Naive B cell (primary cell): ENCODE measurements at places on chromosomes 7 and 10. TPM values are rescaled to one million over a fixed set of nuclear protein-coding genes. Genes with fewer than 3 reads are reported as not detected.

DNA sequence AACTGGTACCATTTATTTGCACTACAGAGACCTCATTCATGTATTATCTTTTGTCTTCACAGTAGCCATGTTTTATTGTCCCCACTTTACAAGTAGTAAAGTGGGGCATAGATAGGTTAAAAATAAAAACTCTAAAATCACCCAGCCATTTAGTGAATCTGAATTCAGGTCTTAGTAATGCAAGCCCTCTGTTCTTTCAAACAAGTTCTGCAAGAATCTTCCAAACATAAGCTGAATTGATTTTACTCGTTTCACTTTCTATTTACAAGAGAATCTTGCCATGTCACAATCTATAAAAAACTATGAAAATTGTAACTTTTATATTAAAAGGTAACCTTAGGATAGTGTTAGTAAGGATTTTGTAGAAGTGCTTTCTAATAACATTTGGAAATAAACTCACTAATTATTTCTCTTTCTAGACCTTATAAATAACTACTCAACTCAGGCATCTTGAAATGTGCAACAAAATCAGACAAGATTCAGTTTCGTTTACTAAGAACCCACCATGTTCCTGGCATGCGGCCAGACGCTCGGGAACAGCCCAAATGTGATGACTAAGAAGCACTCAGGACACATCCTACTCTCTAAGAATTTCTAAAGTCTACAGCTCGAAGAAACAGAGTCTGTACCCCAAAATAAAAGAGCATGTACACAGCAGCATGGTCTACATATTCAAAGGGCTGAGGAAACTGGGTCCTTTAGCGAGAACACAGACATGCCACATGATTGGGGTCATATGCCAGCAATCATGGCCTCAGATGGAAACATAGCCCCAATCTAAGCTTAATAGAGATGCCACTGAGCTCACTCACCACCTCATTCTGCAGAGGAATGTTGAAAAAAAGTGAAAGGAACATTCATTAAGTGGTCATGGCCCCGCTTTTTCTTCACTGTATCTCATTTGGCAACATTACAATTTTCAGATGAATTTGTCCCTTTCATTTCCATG lies 167.6 kb downstream of the AMPH start:
- peak; percentile 4 for DNase-seq

DNA sequence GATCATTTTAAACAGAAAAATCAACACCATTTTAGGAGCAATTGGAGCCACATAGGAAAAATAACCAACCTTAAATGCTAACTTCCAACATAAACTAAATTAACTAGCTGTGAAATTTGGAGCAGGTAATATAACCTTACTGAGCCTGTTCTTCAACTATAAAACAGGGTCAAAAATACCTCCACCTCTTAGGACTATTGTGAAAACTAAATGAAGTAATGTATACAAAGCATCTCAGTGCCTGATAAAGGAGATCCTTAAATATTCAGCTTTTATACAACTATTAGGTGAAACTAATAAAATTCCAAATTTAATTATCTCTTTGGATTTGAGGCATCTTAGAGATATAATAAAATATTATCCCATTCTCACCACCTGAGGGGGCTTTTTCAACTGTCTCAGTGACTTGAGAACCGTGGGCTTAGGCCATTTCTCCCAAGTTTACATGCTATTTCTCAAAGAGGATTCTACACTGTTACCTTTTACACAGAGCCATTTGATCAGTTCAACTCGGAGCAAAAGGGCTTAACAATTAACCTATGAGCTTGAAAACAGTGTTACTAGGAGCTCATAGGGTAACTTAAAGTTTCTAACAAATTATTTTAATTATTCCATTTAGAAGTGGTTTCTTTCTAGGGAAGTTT lies 165.0 kb upstream of the ASAH2 start:
- DNase-seq = no peak

DNA sequence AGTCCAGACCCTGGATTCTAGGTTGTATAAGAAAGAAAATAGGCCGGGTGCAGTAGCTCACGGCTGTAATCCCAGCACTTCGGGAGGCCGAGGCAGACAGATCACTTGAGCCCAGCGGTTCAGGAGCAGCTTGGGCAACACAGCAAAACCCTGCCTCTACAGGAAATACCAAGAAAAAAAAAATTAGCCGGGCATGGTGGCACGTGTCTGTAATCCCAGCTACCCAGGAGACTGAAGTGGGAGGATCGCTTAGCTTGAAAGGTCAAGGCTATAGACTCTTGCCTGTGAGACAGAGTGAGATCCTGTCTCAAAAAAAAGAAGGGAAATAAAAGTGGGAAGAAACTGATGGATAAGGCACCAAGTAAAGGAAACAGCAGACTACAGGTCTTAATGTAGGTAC lies 287.9 kb upstream of the KLF14 start:
- no peak for DNase-seq

DNA sequence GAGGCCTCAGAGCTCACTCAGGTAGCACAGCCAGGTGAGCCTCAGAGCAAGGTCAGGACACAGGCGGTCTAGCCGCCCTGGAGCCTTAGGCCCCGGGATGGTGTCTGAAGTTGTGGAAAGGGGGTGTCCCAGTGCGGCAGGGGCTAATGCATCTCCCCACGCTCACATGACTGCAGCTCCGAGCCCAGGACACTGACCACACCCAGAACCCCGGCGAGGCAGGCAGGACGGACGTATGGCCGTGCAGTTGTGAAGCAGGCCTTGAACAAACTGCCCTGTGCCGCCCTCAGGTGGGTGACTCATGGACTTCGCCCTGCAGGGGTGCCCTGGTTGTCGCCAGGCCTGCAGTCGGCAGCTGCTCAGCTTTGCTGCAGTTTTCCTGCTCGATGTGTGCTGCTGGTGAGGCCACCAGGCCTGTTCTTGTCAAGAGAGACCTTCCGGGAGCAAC lies 5.0 kb upstream of the PRKAR1B start:
- DNase-seq = no peak

DNA sequence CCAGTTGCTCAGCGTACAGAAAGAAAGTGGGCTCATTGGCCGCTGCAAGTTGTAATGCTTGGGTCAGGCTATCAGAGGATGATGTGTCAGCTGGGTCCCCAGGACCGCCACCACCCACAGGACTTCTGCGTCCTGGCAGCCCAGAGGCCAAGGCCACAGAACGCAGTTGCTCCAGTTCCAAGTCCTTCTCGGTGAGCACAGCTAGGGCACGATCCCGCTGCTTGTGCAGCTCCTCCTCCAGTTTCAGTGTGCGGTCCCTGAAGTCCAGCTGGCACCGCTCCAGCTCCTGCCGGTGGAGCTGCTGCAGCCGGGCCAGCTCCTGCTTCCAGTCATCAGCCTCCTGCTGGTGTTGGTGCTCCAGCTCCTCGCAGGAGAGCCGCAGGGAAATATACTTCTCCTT lies 3.0 kb downstream of the GCC1 start:
- no peak for DNase-seq

DNA sequence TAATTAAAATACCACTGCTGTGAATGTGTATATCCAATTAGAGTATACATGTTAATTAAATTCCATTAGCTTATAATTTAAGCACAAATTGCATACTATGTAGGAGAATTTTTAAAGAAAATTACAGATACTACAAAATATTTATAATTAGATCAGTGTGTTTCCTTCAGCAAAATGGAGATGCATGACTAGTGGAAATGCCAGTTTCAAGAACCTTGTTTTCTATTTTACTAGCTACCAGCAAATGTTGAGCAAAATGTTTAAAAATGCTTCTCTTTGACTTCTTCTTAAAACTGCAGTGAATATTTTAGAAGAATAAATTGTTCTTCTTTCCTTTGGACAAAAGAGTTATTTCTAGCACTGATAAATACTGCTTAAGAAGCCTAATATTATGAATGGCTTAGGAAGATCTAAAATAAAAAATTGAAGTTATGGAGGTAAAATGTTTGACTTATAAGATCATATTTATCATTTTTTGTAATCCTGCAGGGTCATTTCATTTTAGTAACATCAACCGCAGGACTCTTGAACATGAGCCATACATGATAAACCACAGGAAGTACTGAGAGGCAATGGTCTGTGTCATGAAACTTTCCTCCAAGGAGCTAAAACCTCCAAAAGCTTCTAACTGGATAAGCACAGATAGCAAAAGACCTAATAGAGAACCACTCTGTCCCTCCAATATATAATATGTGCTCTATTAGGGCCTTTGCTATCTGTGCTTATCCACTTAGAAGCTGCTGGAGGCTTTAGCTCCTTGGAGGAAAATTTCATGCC lies 1066.0 kb upstream of the CELF2 start:
- no peak for DNase-seq

DNA sequence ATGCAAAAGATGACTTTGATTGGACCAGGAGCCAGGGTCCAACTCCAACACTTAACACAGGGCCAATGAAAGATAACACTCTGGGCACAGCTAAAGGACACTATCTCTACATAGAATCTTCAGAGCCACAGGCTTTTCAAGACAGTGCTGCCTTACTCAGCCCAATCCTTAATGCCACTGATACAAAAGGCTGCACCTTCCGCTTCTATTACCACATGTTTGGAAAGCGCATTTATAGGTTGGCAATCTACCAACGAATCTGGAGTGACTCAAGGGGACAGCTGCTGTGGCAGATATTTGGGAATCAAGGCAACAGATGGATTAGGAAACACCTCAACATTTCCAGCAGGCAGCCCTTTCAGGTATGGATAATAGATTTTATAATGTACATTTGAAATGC lies 160.7 kb downstream of the MALRD1 start:
- DNase-seq = no peak

DNA sequence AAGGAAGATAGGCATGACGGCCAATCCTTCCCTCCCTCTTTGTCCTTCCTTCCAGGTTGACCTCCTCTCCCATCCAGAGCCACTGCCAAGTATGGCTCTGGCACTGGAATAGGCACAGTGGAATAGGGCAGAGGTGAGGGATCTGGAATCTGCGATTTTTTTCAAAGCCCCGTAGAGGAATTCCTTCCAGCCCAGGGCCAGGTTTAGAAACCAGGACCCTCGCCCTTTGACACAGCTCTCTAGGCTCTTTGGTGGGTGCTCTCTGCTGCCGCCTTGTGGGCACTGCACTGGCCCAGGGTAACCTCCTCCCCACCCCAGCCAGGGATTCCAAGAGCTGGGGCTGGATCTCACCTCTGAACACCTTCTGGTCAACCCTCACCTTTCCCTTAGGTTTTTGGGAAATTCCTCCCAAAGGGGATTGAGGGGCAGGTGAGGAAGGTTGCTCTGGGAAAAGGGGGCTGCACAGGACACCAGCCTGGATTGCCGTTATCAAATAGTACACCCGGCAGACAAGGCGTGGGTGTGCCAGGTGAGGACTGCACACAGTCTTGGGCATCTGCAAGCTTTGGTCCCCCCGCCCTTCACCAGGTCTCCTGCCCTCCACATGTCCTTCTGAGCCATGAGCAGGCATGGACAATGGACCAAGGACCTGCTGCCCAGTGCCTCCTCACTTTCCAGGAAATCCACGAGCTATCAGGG lies 22.8 kb downstream of the C10orf105 start:
- DNase-seq = peak; percentile 53

GRCh38 chr10:7804216-7804615 lies 14.1 kb upstream of the TAF3 start:
- DNase-seq = no peak

LMBR1 gene
- polyA plus RNA-seq = 39.1 TPM

IL2RA gene
- polyA plus RNA-seq = 3.8 TPM

VAX1 gene
- polyA plus RNA-seq = not detected

ZCCHC24 gene
- polyA plus RNA-seq = 0.53 TPM

AKR1C1 gene
- polyA plus RNA-seq = not detected

TMEM229A gene
- not detected for polyA plus RNA-seq

ACTR3C gene
- 1.3 TPM for polyA plus RNA-seq

CFAP69 gene
- polyA plus RNA-seq = not detected
